ENCODE measurements at places on chromosomes 7 and 10.

- DNase-seq, result peak; percentile 35
These were observed 11.5 kb upstream of the DLD start for GRCh38 chr7:107879400-107880035.

DNA sequence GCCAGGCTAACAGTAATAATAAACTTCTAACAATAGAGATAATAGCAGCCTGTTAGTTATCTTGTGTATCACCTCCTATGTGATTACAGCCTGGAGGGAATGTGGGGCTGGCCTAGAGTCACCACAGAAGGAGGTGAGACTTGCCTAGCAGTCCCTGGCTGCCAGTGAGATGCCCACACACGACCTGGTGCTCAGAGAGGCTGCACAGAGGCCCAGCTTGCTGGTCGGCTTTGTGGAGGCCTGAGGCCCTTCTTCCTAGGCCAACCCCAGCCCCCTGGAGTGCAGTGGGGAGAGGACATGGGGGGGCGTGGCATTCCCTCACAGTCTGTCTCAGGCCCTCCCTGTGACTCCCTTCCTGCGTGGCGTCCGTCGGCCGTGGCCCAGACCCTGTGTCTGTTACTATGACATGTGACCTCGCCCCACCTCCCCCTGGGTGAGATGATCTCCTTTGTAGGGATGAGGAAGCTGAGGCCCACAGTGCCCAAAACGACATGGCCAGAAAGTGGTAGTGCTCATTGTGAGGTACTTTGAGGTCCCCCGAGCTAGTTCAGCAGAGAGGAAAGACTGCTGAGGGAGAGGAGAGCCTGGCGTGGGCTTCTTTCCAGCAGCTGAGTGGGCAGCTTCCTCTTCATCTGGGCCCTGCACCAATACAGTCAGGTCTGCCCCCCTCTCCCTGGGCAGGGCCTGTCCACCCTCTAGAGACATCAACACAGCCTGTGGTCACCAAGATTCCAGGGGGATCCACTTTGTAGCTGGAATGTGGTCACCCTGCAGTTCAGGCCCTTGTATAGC, 29.7 kb downstream of the UNC5B start:
- peak; percentile 14 for DNase-seq

GRCh38 chr7:18153183-18153748, 125.6 kb upstream of the PRPS1L1 start:
- DNase-seq, result no peak

DNA sequence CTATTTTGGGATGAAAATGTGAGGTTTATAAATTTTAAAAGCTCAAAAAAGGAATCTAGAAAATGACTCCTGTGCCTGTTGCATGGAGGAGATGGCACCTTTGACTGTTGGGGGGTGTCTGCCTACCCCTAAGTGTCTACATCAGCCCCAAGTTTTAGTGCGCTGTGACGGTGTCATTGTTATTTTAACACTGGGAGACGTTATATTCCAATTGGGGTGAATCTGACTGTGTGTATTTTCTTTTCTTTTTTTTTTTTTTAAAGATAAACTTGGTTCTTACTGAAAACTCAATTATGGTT, 517 bp downstream of the SRGN start:
- DNase-seq, result no peak

DNA sequence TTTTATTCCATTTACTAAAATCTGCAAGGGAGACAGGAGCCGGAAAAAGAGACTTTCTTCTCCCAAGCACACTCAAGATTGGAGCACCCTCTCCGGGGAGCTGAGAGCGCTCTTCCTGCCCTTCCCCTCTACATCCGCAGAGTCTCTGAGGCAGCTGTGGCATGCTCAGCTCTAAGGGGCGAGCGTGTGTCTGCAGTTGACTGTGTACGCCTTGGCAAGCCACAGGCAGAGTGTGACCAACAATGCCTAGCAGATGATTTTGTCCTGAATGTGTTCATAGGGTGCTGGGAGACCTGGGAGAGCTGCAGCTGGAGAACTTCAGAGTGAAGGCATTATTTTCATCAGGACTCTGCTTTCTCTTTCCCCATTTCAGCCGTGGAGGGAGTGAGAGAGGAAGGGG, 20.7 kb downstream of the MTURN start:
- DNase-seq, result no peak

- no peak for DNase-seq
These were observed 99.9 kb downstream of the ARMH3 start for GRCh38 chr10:101956117-101956516.

DNA sequence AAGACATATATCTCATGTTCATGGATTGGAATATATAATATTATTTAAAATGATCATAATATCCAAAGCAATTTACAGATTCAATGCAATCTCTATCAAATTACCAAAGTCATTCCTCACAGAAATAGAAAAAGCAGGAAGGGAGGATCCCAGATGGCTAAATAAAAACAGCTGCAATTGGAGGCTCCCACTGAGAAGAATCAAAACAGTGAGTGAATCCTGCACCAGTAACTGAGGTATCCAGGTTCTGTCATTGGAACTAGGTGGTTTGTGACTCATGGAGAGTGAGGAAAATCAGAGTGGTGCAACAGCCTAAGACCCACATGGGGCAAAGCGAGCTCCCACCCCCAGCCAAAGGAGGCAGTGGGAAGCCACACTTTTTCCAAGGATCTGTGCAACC, 128.4 kb downstream of the MTERF1 start:
- no peak for DNase-seq

GRCh38 chr10:35041502-35041879, 48.6 kb downstream of the CUL2 start:
- DNase-seq, result peak; percentile 8

DNA sequence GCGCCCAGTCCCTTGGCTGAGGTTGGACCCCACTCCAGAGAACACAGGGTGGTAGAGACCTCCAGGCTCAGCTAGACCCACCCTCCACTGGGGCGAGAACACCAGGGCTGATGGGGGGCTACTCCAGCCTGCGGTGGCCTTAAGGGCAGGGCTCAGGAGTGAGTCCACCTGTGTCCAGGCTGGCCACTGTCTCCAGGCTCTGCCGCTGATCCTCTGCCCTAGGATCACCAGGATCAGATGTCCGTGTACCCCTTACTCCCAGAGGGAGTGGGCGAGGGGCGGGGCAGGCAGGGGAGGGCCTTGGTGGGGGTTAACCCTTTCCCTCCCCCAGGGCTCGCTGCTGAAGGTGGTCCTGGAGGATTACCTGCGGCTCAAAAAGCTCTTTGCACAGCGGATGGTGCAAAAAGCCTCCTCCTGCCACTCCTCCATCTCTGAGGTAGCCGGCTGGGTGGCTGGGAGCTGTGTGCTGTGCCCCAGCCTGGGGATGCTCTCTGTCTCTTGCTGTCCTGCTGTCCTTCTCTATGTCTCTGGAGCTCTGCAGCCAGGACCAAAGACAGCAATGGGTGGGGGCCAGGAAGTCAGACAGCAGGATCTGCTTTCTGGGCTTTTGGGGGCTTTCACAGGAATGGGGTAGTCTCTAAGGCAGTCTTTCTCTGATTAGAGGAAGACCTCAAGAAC, 38.0 kb downstream of the PSAP start:
- DNase-seq, result no peak

GRCh38 chr7:28061824-28062196, 118.8 kb downstream of the JAZF1 start:
- no peak for DNase-seq

- no peak for DNase-seq
These were observed 9.8 kb upstream of the FZD9 start for GRCh38 chr7:73423519-73424488.

GRCh38 chr10:21285742-21286331, 239.6 kb downstream of the SKIDA1 start:
- DNase-seq, result peak; percentile 6

- DNase-seq, result no peak
These were observed 45.9 kb upstream of the BET1 start for GRCh38 chr7:94050046-94050445.
